ENCODE measurements at places on chromosomes 3 and 15.

- no peak for DNase-seq
Observed at GRCh38 chr15:64950888-64951287, 38.8 kb downstream of the SPG21 start.

DNA sequence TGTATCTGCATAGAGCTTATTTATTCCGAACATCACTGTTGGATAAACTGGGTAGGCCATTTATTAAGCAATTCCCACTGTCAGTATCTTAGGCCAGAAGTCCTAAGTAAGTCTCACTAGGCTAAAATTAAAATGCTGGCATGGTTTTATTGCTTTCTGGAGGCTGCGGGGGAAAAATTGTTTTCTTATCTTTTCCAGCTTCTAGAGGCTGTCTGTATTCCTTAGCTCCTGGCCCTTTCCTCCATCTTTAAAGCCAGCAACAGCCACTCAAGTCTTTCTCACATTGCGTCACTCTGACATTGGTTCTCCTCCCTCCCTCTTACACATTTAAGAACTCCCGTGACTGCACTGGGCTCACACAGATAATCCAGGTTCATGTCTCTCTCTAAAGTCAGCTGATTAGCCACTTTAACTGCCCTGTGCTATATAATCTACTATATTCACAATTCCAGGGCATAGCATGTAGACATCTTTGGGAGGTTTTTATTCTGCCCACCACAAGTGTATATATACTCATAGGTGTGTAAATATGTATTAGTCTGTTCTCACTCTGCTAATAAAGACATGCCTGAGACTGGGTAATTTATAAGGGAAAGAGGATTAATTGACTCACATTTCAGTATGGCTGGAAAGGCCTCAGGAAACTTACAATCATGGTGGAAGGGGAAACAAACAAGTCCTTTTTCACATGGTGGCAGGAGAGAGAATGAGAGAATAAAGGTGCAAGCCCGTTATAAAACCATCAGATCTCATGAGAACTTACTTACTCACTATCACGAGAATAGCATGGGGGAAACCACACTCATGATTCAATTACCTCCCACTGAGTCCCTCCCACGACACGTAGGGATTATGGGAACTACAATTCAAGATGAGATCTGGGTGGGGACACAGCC, 113.5 kb upstream of the SLC7A14 start:
- DNase-seq: no peak

DNA sequence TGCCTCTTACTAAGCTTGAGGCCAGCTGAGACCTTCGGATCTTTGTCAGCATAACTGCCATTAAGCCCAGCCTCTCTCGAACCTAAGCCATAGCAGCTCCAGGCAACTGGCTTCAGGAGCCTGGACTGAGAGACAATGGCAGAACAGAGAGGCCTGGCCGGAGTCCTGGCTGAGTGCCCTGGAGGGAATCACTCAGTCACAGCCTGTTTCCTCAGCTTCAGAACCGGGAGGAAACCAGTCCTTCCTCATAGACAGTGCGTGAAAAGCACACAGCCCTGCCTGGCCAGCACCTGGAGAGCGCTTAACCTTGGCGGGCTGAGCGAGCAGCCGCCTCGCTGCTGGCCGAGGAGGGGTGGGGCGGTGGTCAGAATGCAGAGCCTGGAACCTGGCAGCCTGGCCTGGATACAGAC, 21.6 kb downstream of the RNU5B-1 start:
- DNase-seq: no peak

DNA sequence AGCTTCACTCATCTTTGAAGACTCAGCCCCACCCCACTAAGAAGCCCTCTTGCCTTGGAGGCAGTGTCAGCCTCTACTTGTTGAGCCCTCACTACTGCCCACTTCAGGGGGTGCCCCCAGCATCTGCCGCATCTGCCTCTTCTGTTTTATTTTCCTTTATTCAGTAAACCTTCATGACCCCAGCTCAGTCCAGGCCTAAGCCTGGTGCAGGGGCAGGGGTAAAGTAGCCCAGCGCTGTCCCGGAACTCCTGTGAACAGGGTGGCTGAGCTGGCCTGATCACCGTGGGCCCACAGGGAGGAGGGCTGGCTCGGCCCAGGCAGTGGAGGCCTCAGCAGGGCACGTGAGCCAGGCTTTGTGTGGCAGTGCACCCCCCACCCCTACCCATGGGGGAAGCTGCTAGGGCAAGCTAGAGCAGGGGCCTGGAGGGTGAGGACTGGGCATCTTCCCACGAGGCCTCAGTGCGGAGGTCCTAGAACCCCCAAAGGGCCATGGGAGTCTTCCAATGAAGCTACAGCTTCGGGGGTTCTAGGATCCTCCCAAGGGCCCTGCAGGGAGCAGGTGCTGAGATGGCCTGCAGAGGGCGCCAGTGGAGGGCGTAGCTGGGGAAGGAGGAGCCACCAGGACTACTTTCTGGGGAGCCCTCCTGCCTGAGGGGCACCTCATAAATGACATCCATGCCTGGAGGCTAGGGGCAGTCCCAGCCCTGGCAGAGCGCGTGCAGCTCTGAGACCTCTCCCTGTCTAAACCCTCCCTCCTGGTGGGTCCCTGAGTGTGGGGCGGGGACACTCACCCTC, 36.0 kb downstream of the TSPAN3 start:
- no peak for DNase-seq

GRCh38 chr15:85718981-85719380, 75.7 kb downstream of the KLHL25 start:
- DNase-seq: no peak

GRCh38 chr3:62211675-62212429, 161.5 kb downstream of the FEZF2 start:
- no peak for DNase-seq

DNA sequence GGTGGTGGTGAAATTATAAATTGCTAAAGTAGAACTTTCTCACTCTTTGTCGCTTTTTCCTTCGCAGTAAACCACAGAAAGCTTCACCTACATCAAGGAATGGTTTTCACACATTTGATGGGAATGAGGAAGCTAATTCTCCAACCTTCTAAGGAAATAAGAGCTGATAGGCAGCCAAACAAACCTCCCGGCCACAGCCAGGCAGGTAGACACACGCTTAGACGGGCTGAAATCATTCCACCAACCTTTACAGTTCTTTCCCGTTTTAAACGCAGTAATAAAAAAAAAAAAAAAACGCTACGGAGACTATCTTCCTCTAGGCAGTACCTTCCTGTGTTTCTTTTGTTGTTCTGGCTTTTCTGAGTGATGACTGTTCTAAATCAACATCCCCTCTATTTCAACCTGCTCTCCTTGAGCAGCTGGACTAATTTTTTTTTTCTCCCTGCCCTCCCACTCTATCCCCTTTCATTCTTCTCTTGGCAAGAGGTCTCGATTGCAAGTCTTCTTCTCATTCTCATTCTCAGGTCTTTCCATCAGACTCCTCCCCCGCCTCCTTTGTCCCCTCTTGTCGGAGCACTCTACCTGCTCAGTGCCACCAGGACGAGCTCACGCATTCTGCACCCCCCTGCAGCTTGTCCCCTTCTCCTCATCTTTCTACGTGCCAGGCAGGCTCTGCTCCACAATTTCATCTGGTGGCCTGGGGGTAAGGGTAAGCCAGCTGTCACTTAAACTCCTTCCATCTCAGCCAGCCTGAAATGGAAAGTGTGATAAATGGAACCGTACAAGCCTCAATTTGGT, 391.1 kb upstream of the MDFIC2 start:
- no peak for DNase-seq

- no peak for DNase-seq
Observed at GRCh38 chr15:73891328-73892315, 18.3 kb downstream of the TBC1D21 start.

DNA sequence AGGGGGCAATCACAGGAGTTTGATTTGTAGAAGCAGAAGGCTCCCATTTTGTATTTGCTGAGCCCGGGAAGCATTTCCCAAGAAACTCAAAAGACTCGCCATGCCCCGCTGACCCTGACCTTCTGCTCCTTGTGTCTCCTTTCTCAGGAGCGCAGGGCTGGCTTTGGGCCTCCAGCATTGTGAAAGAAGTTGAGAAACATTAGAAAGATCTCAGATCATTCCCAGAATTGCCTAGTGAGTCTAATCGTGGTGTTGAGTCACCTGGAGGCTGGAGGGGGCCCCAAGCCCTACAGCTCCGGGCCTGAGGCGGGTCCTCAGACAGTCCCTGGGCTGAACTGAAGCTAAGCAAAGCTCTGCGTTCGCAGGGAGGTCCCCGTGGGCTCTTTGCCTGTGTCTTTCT, 10.9 kb upstream of the PIGZ start:
- DNase-seq: no peak

DNA sequence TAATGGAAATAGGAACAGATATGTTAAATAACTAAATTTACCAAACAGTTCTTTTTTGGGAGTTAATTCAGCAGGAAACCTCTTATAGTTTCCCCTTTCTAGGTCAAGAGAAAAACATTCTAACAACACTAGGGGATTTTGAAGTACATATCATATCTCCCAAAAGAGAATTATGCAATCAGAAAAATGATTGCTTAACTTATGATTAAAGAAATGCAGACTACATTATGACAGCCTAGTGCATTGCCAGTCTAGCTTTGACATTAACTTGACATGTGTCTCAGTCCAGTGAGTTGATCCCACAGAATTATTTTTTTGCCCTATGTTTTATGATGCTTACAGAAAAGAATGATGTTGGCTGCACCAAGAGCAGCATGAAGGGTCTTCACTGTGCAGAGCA, 31.7 kb upstream of the NPHP3 start:
- DNase-seq: no peak

- no peak for DNase-seq
Observed at GRCh38 chr3:63807961-63808565, 11.0 kb upstream of the C3orf49 start.

- DNase-seq: no peak
Observed at GRCh38 chr3:188217726-188218125, 63.8 kb downstream of the LPP start.

- no peak for DNase-seq
Observed at GRCh38 chr3:126487151-126487771, 11.6 kb upstream of the ZXDC start.

- DNase-seq: no peak
Observed at GRCh38 chr3:59480486-59480995, 430.7 kb upstream of the CFAP20DC start.

- DNase-seq: no peak
Observed at GRCh38 chr3:165770781-165771180, 66.4 kb downstream of the BCHE start.

DNA sequence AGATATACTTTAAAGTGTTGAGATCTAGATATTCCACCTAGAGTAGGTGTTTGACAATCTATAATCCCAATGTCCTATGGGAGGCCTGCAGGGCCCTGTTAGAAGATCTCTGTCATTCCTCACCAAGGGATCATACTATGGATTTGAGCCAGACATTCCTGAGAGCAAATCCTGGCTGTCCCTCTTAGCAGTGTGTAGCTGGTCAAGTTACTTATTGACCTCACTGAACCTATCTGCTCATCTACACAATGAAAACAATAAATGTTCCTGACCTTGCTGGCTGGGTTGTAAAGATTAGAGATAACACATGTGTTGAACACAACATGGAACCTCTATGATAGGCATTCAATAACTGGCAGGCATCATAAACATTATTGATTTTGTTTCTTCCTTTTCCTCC, 265.6 kb upstream of the ATP11B start:
- DNase-seq: no peak

- DNase-seq: no peak
Observed at GRCh38 chr3:61114316-61114953, 136.8 kb downstream of the FHIT start.

GRCh38 chr3:77329116-77329515, 289.2 kb downstream of the ROBO2 start:
- DNase-seq: no peak

DNA sequence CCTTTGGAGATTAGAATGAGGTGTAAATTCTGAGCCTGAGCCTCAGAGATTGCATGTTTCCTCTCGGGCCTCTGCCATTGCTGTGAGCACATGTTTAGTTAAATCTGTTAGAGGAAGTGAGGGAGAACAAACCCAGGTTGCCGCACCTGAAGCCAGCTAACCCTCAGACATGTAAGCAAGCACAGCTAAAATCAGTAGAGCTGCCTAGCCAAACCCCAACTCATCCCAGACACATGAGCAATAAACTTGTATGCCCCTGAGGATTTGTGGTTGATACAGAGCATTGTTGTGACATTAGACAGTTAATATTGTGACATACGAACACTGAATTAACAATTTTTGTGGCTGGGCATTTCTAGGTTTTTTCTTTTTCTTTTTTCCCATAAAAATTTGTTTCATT, 41.9 kb downstream of the NMD3 start:
- no peak for DNase-seq

DNA sequence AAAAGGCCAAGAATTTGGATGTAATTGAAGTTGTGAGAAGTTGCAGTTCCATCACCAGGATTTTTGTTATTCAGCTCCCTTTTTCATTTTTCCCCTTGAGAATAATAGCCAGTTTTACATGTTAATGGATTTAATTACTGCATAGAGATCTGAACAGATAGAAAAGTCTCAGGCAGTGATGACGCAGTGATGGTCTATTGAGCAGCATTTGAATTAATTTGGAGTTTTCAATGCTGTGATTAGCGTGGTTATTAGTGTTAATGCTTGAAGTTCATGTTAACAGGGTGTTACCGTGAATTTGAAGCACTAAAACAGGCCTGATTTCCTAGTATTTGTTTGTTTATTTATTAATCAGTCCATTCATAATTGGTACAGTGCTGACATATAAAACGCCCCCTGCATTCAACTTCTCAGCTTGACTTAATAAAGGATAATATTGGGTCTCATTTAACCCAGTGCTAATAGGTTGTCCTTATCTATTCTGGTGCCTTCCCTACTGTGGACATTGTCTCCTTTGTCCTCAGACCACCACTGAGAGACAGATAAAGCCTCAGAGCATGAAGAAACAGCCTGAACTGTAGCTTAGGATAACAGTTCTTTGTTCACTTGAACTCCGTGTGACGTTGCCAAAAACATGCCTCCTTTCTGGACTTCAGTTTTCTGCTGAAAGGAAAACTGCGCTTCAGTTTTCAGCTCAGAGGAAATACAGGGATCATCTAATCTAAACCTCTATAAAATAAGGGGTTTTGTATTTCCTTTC, 82.4 kb downstream of the RTP4 start:
- no peak for DNase-seq

GRCh38 chr3:11276901-11277300, 4.7 kb downstream of the ATG7 start:
- no peak for DNase-seq

DNA sequence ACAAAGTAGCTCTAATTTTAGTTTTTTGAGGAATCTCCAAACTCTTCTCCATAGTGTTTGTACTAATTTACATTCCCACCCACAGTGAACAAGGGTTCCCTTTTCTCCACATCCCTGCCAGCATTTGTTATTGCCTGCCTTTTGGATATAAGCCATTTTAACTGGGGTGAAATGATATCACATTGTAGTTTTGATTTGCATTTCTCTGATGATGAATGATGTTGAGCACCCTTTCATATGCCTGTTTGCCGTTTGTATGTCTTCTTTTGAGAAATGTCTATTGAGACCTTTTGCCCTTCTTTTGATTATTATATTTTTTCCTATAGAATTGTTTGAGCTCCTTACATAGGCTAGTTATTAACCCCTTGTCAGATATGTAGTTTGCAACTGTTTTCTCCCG, 239.9 kb upstream of the TPM1 start:
- DNase-seq: no peak

DNA sequence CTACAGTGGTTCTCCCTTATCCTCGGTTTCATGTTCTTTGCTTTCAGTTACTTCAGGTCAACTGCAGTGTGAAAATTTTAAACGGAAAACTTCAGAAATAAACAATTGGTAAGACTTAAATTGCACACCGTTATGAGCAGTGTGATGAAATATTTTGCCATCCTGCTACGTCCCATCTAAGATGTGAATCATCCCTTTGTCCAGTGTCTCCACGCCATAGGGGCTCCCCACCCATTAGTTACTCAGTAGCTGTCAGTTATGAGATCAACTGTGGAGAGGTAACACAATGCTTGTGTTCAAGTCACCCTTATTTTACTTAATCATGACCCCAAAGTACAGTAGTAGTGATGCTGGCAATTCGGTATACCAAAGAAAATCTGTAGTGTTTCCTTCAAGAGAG, 47.4 kb downstream of the TJP1 start:
- DNase-seq: no peak
